ENCODE measurements at places on chromosomes 3 and 15. TPM values are rescaled to one million over a fixed set of nuclear protein-coding genes. Genes with fewer than 3 reads are reported as not detected.

- DNase-seq, result peak; percentile 98
Measured at GRCh38 chr3:126355777-126356372, 1.3 kb downstream of the KLF15 start.

SH3GL3 gene
- 0.63 TPM for total RNA-seq

DNA sequence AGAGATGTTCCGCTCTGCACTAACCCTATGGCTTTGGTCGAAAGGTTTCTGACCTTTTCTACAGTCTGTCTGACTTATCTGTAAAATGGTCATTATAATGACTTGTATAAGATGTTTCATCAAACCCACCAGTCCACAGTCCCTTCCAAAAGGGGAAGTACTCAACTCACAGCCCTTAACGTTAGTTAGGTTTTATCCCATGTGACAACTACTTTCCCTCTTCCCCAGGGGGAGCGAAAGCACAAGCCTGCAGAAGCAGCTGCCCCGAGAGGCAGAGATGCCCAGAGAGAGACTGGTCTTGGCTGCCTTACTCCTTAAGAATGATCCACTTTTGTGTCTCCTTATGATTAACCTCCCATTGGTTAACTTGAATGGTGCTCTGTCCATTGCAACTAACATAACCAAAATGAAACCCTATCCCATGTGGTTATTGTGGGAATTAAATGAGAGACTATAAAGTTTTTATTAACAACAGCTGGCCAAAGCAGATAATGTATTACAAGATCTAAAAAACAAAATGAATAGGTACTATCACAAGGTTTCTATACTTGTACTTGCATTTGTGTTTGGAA, 6.4 kb downstream of the ASTE1 start:
- no peak for DNase-seq

DNA sequence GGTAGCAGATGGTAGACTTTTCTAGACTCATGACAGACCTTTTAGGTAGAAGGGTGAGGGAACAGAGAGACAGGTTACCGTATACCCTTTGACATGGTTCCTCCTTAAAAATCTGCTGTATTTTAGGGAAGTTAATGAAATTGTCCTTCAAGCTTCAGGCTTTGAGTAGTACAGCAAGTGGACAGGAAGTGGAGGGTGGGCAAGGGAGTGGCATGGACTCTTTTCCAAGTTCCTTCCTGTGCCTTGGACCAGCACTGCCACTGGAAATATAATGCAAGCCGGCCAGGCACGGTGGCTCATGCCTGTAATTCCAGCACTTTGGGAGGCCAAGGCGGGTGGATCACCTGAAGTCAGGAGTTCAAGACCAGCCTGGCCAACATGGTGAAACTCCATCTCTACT, 156.1 kb upstream of the LRRFIP2 start:
- no peak for DNase-seq

GRCh38 chr15:70604666-70605315, 158.6 kb downstream of the UACA start:
- DNase-seq, result peak; percentile 27

GRCh38 chr15:100098705-100099104, 243.1 kb downstream of the ADAMTS17 start:
- DNase-seq, result no peak

WDR72 gene
- 0.10 TPM for total RNA-seq

DNAH12 gene
- total RNA-seq, result 0.03 TPM

CTXN2 gene
- total RNA-seq, result not detected

NME9 gene
- total RNA-seq, result not detected

UBAP1L gene
- 2.9 TPM for total RNA-seq

DNA sequence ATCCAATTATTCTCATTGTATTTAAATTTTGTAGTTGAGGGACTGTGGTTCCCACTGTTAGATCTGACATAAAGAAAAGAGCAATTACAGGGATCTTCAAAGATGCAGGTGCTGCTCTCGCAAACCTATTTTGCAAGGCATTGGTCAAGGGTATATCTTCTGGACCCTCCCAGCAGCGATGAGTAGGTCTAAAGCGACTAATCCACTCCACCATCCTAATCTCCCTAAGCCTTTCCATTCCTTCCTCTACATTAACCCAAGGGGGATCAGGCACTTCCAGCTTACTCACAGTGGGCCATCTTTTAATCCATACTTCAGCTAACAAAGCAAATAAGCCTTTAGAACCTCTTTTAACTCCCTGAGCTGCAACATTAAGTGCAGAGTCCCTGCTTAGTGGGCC, 37.0 kb upstream of the CPOX start:
- no peak for DNase-seq

DNA sequence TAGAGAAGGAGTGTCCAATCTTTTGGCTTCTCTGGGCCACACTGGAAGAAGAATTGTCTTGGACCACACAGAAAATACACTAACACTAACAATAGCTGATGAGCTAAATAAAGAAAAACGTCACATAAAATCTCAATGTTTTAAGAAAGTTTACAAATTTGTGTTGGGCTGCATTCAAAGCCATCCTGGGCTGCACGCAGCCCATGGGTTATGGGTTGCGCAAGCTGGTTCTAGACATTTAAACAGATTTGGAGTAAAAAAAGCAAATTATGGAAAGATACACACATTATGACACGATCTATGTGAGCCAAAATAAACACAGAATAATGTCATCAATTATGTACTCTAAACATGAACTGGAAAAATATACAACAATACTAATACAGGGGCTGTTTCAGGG, 703.3 kb upstream of the LMCD1 start:
- no peak for DNase-seq

MCTP2 gene
- 2.3 TPM for total RNA-seq

DNA sequence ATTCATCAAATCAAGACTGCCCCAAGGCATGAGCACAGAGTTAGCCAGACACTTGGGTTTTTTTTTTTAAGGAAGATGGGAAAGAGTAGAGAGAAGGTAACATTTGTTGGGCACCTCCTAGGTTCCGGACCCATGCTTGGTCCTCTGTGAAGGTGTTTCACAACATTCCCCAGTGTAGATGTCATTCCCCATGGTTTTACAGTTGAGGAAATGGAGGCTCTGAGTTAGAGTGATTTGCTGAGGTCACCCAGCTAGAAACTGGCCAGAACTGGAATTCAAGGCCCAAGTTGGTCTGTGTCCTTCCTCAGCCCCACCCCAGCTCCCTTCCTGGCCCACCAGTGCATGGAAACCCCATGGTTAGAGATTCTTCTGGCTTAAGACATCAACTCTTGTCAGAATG, 19.9 kb downstream of the WNT7A start:
- no peak for DNase-seq

- no peak for DNase-seq
Measured at GRCh38 chr3:183189641-183190040, 27.1 kb upstream of the LAMP3 start.

All from left cardiac atrium (tissue), 4 donors.